ENCODE measurements at places on chromosomes 2 and 18.
A peak's percentile ranks its signal among the peaks of the same experiment; 100 is the strongest.

- no peak for DNase-seq
These were observed 64.7 kb upstream of the TMEM87B start for GRCh38 chr2:111990375-111990774.

- DNase-seq = no peak
These were observed 1629.0 kb upstream of the PIK3C3 start for GRCh38 chr18:40325988-40326387.

DNA sequence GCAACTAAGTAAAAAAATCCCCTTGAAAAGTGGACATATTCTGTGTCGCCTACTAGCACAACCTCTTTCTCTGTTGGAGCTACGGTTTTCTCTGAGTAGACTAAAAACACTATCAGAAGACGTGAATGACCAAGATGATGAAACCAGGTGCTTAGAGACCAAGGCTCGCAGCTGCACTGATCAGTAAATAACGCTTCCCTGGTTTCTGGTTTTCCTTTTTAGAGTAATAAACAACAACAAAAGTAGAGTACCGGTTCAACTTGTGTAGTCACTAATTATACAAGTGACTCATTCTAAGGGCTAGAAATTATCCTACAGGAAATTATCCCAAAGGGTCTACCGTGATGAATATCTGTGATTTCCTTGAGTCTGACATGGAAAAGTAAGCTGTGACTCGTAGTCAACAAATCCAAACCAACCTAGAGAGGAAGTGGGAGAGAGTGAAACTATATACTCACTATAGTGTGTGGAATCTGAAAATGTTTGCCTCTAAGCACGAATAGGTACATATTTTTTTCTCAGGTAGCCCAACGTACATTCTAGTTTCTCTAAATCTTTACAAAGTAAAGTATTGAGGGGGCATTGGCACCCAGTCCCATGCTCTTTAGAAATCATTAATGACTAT lies 17.8 kb downstream of the RASGRP3 start:
- DNase-seq = no peak

GRCh38 chr2:54899576-54900200 lies 150.6 kb downstream of the RTN4 start:
- peak; percentile 45 for DNase-seq

DNA sequence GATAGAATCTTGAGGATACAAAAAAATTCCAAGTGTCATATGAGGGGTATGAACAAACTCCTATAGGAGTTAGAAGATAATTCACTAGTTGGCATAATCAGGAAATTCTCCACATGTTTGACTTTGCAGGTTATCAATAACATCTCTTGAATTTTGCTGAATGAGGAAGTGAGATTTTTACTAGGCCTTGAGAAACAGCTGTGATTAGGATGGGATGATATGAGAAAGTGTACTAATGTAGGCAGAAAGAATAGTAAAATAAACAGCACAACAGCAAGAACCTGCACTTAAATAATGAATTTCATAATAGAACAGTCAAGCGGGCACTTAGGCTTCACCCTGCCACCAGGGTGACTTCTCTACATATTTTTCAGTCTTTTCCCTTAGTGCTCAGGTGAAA lies 570.8 kb upstream of the CRIM1 start:
- DNase-seq = no peak

DNA sequence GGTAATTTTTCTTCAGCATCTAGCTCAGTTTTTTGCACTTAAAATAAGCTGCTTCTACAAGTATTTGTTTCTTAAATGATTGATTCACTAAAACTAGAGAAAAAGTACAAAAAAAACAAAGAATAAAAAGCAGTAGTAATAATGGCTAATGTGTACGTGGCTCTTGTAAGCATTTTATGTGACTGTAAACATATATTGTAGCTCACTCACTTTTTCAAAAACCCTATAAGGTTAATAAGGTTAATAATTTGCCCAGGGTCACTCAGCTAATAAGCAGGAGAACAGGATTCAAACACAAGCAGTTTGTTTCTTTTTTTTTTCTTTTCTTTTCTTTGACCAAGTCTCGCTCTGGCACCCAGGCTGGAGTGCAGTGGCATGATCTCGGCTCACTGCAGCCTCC lies 67.5 kb downstream of the RMDN2 start:
- DNase-seq = no peak

GRCh38 chr2:223688094-223688835 lies 86.1 kb upstream of the SCG2 start:
- no peak for DNase-seq

GRCh38 chr2:96881349-96882195 lies 11.7 kb upstream of the SEMA4C start:
- DNase-seq = no peak

- DNase-seq = no peak
These were observed 187.5 kb upstream of the ACVR2A start for GRCh38 chr2:147657086-147658000.

DNA sequence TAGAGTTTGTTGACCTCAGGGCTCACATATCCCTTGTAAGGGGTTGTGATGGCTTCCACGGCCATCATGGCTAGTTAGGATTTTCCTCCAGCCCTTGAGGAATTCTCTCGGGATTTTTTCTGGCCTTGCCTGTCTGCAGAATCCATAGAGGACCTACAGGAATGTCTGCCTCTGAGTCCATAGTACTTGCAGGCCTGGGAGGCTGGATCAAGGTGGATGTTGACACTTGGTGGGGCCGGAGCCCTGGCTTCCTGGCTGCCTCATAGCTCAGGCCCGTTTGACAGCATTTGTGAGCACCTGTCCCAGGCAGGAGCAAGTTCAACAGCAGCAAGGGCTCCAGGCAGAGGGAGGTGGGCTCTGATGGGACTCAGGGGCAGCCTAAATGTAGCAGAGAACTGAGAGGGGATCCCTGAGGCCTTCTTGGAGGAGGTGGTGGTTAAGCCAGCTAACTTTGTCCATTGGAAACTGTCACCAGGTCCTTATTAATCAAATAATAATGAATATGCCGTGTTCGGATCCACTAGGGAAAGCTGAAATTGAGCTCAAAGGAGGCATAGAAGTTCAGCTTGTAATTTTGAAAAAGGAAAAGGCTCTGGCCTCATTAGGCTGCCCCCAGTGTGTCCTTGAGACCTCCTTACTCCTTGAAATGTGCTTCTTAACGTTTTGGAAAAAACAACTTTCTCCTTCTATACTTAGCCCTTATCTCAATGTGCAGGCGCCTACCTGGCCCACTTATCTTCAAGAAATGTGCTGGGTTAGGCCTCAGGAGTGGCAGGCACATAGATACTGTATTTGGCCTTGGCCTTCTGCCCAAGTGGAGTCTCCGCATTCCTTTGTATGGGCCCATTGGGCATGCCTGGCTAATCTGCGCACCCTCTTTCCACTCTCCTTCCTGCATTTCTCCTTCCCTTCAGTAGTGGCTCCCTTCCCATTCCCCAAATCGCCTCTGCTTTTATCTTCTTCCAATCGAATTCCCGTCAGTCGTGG lies 66.9 kb downstream of the HPCAL1 start:
- DNase-seq = no peak

GRCh38 chr2:206801418-206802189 lies 36.2 kb downstream of the FASTKD2 start:
- DNase-seq = no peak

- DNase-seq = no peak
These were observed 21.5 kb upstream of the ZEB2 start for GRCh38 chr2:144541396-144541795.

DNA sequence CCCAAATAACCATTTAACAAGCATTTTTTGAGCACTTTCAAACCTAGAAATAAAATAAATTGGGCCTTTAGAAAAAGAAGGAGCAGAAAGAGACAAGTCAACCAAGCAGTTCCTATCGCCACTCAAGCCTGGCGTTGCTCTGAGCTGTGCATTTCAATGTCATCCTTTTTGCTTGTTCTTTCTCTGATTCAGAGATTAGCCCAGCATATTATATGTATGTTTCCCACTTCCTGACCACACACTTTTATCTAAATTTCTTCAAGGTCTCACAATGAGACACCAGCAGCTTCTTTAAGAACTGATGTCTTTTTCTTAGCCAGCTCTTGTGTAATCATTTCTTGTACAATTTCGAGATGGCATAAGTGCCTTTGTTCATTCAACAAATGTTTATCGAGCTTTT lies 344.5 kb upstream of the ID2 start:
- no peak for DNase-seq

DNA sequence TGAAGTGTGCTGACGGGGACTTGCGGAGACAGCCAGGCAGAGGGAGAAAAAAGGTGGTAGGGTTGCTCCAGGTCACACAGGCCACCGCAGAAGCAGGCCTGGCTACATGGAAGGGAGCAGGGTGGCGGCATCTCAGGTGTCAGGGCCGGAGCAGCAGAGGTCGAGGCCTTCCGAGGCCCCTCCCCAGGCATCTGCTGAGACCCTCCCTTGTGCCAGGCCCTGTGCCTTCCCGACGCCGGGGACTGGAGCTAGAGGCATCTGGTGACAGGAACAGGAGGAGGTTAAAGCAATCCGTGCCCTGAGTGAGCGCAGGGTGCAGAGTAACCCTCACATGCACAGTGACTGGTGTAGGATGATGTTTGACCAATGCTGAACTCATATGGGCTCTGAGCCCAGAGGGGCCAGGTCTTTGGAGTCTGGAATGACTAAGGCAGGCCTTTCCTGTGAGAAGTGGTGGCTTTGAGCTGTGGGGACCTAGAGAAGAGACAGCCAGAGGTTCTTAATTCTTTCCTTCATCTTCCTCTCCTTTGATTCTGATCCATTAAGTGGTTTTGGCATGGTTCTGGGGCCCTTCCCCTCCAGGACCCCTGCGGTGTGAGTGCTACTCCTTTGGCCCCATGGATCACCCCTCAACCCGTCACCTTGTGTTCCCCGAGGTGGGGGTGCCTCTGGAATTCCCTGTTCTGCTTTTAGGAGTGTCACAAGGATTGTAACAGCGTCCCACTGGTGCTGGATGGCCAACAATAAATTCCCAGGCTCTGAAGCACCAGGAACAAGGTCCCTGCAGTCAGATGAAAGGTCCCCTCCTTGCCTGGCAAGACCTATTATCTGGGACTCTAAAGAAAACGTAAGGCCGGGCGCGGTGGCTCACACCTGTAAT lies 72.1 kb downstream of the KLHL29 start:
- no peak for DNase-seq

DNA sequence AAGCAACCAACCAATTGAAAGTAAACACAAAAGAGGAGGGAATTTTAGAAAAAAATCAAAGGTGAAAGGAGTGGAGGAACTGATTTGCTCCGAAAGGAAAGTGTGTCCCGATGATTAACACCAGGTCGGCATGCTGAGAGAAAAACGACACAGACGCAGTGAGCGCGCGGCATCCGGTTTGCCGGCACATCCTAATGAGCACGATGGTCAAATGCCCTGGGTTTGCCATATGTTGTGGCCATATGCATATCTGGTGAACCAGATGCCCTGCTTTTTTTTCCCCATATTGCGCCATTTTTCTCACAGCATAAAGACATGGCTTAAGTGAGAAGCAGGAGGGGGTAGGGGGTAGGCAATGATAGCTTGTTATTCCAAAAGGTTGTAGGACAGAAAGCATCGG lies 626.7 kb downstream of the BCL11A start:
- DNase-seq = no peak

DNA sequence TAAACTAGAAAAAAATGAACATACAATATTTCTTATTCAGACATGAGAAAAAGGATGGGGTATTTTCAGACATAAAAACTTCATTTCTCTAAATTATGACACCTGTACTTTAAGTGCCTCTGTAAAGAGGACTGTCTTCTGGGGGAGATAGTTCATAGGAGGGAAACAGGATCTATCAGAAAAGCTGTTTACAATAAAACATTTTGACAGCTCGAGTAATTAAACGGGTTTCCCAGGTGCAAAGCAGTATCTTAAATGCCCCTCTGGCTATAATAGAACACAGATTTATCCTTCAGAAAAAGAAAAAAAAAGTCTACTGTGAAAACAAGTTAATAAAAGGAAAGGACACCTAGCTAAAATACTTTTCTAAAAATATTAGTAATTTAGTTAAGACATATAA lies 311.4 kb upstream of the UBE2E3 start:
- no peak for DNase-seq

DNA sequence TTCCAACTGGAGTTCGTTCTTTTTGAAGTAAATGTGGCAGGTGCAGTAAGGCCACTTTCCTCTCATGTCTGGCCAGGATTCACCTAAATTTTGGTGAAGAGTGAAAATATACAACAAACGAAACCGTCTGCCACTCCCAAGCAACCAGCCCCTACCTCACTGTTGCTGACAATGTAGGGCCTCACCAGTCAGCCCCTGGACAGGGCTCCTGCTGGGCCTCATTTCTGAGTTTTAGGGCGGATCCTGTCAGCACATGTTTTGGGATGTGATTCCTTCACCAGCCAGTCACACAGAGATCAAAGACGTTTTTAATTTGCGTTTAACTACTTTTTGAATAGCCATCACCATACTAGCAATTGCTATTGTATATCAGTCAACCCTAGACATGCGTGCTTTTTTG lies 185.0 kb downstream of the WDR7 start:
- DNase-seq = no peak

DNA sequence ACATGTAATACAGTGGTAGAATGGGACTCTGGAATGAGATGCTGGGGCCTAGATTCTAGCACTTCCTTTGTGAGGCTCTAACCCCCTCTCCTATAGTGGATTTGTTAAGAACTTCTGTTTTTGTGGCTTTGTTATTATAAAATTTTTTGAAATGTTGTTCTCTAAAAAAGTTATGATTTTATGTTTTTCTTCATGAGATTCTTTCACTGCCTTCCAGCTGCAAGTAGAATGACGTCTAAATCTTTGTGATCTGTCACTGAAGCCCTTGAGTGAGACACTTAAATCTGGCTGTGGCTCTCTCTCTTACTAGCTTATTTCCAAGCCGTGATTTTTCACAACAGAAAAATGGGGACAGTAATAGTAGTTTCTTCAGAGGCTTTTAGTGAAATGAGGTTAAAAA lies 1.6 kb downstream of the CASP8 start:
- no peak for DNase-seq

DNA sequence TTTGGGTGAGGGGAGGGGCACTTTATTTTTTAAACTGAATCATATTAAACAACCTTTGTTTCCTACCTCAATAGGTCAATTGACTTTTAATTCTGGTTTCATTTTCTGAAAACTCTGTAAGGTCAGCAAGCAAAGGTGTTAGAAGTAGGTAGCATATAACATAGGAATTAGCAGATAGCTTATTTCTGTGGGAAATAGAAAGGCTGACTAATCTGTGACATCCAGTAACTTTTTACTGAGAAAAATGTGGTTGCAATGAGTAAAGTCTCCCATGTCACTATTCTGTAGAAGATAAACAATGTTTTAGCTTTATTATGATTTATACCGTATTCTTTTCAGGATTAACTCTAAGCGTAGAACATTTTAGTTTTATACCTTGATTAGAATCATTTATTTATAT lies 240.4 kb downstream of the PLCL1 start:
- DNase-seq = no peak

- DNase-seq = peak; percentile 22
These were observed 126.7 kb upstream of the TMEM200C start for GRCh38 chr18:6022074-6022444.
